ENCODE measurements at places on chromosomes 4 and X. TPM values are rescaled to one million over a fixed set of nuclear protein-coding genes. Genes with fewer than 3 reads are reported as not detected.

The SHROOM3 gene
- 1.6 TPM for total RNA-seq

The AFM gene
- not detected for total RNA-seq

The HELT gene
- total RNA-seq = not detected

The NEIL3 gene
- total RNA-seq = 3.6 TPM

The GAB1 gene
- total RNA-seq = 57.4 TPM

The SH3RF1 gene
- 19.9 TPM for total RNA-seq

The SYNPO2 gene
- total RNA-seq = 0.65 TPM

The CTAG2 gene
- total RNA-seq = not detected

The TRIML2 gene
- total RNA-seq = not detected

The EGFL6 gene
- total RNA-seq = not detected

The STOX2 gene
- total RNA-seq = 1.3 TPM
